ENCODE measurements at places on chromosomes 4 and X.

- peak; percentile 68 for DNase-seq
Measured at GRCh38 chrX:40109288-40110008, 11.7 kb upstream of the BCOR start.

DNA sequence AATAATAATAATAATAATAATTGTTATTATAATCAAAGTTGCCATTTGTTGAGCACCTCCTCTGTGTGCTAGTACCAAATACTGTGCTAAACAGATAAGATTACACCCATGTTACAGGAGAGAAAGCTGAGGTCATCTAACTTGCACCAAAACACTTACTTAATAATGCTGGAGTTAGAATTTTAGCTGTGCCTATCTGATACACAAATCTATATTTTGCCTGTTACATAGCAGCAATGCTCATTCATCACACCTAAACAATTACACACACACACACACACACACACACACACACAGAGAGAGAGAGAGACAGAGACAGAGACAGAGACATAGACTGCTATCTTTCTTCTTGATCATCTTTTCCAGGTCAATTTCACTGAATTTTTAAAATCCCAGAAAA is 170.9 kb upstream of the KLF3 start:
- DNase-seq = peak; percentile 64

GRCh38 chrX:22135994-22136684 is 104.0 kb downstream of the PHEX start:
- peak; percentile 36 for DNase-seq

DNA sequence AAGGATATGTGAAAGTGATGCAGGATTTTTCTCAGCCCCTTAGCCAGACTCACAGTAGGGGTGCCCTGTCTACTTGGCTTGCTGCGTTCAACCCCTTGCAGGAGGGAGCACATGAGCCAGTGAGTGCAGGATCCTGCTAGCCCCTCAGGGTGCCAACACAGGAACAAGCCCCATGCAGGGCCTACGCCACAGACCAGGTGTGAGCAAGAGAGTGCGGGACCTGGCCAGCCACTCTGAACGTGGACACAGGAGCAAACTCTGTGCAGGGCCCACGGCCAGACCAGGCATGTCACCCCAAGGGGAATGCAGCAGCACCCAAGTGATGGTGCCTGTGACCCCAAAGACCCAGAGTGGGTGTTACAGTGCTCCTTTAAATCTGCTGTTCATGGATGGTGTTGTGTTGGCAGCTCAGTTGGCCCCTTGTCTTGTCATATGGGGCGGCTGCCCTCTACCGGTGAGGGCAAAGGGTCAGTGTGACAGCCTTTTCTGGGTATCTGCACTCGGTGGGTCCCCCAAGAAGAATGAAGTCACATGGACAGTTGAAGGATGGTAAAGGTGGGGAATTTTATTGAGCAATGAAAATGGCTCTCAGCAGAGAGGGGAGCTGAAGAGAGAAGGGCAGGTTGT is 188.4 kb upstream of the MAOA start:
- no peak for DNase-seq

GRCh38 chrX:122055460-122055859 is 1008.0 kb downstream of the GLUD2 start:
- no peak for DNase-seq

GRCh38 chr4:61532336-61533000 is 332.3 kb downstream of the ADGRL3 start:
- DNase-seq = no peak

DNA sequence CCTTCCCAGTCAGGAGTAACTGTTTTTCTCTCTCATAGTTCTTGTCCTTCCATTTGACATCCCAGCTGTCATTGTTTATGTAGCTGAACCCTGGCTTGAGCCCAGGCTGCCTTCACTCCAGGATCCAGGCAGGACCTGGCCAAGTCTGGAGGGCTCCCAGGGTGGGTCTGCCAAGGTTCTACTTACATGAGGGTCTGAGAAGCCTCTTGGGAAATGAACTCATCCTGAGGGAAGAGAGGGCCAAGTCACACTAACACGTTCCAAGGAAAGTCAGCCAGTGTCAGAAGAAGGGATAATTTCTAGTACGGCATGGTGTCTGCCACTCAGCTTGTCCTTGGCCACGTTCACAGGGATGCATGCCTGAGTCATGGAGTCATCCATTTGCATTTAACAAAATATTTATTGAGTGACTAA is 54.8 kb upstream of the SRD5A3 start:
- DNase-seq = no peak

DNA sequence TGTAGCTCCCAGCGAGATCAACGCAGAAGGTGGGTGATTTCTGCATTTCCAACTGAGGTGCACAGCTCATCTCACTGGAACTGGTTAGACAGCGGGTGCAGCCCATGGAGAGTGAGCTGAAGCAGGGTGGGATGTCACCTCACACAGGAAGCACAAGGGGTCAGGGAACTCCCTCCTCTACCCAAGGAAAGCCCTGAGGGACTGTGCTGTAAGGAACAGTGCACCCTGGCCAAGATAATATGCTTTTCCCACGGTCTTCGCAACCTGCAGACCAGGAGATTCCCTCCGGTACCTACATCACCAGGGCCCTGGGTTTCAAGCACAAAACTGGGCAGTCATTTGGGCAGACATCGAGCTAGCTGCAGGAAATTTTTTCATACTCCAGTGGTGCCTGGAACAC is 216.4 kb upstream of the TET2 start:
- DNase-seq = no peak

GRCh38 chr4:27881705-27882104 is 1021.1 kb downstream of the STIM2 start:
- no peak for DNase-seq

DNA sequence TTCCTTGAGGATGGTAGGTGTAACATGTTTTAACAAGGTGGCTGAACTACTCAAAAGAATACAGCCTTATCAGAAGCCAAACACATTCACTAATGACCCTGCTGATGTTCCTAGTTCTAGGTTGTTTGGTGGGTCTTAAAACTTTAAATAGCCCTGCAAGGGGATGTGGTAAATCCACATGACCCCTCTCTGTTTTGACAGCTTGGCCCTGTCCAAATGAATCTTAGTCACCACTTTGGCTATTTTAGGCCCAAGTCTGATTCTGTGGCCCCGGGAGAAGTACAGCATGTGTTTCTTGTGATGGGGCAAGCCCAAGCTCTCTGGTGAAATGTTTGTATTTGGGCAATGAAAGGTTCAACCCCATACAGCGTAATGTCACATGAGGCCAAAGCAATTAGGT is 54.5 kb upstream of the GPR34 start:
- peak; percentile 10 for DNase-seq

GRCh38 chrX:40177942-40178715 is 80.4 kb upstream of the BCOR start:
- no peak for DNase-seq

DNA sequence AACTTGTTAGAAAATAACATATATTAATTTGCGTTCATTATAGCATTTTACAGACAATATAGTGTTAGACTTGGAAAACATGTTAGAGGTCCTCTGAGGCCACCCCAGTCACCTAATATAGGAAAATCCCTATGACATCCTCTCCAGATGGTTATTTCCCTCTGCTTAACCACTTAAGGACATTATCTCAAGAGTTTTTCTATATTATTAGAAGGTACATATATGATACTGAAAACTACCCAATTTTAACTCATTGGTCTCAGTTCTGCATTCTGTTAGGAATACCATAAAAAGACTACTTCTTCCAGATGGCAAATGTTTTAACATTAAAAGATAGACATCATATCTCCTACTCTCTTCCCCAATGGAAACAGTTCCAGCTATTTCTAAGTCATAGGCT is 21.4 kb downstream of the PTPN13 start:
- no peak for DNase-seq

GRCh38 chr4:70895405-70895804 is 6.8 kb upstream of the MOB1B start:
- DNase-seq = no peak

GRCh38 chrX:153569475-153569874 is 29.5 kb downstream of the CCNQ start:
- DNase-seq = no peak

- peak; percentile 24 for DNase-seq
Measured at GRCh38 chrX:48540028-48540375, 488 bp downstream of the TBC1D25 start.
